ENCODE measurements at places on chromosomes 13 and 19.
A peak's percentile ranks its signal among the peaks of the same experiment; 100 is the strongest.

- DNase-seq, result no peak
These were observed 81.7 kb downstream of the KLF12 start for GRCh38 chr13:74052402-74052928.

GRCh38 chr13:22740264-22740663 is 440.5 kb upstream of the SGCG start:
- DNase-seq, result no peak

GRCh38 chr19:3274942-3275582 is 50.6 kb downstream of the CELF5 start:
- DNase-seq, result peak; percentile 25

DNA sequence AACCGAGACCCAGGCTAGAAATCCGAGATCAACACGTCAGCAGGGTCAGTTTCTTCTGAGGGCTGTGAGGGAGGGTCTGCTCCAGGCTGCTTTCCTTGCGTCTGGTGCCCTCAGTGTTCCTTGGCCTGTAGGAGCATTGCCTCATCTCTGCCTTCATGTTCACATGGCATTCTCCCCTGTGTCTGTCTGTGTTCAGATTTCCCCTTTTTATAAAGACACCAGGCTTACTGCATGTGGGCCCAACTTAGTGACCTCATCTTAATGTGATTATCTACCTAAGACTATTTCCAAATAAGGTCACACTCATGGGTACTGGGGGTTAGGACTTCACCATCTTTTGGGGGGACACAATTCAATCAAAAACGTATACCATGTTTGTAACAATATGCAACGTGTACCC is 57.2 kb upstream of the C1QTNF9 start:
- peak; percentile 71 for DNase-seq

DNA sequence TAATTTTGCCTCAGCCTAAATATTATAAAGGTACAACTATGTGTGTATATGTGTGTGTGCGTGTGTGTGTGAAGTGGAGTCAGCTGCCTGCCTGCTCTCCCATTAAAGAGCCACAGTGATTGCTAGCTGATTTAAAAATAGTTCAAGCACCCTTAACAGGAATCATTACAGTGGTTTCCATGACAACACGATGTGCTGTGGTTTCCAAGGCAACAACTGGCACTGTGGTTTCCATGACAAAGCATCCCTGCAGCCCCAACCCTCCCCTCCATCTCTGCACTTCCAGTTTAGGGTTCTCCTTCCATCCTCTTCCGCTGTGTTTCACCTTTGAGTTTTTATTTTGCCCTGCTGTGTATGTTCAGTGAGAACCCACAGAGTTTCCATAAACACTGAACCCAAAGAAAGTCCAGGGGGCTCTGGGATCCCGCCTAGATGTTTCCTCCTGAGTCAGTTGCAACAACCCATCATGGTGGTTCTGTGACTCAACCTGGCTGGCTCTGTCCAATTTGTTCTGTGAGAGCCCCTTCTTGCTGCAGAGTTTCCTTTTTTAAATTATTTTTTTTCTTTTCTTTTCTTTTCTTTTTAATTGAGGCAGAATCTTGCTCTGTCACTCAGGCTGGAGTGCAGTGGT is 7.1 kb upstream of the PNMA8A start:
- no peak for DNase-seq
